ENCODE measurements at places on chromosomes 1 and 21. TPM values are rescaled to one million over a fixed set of nuclear protein-coding genes. Genes with fewer than 3 reads are reported as not detected.

The RGS13 gene
- not detected for total RNA-seq

The PERM1 gene
- total RNA-seq, result not detected

The C4BPB gene
- total RNA-seq, result 3.5 TPM

The RASSF5 gene
- total RNA-seq, result 0.12 TPM

The AMY1B gene
- total RNA-seq, result not detected

The DNAJC28 gene
- 1.1 TPM for total RNA-seq

The ADIPOR1 gene
- 108 TPM for total RNA-seq

Data from MG63 (cell line).